ENCODE measurements at places on chromosomes 4 and X. TPM values are rescaled to one million over a fixed set of nuclear protein-coding genes. Genes with fewer than 3 reads are reported as not detected.
A peak's percentile ranks its signal among the peaks of the same experiment; 100 is the strongest.

- H3K27ac ChIP-seq, result peak overlapping the region; percentile 90
- H3K36me3 ChIP-seq, result no peaks in the 10 kb centered on the region
- peaks cover 56% of the 10 kb centered on the region for H3K4me1 ChIP-seq
- H3K4me3 ChIP-seq, result no peak overlapping the region
- no peak for DNase-seq
Observed at GRCh38 chrX:13008189-13008533, 33.3 kb downstream of the TMSB4X start.

The S100P gene
- 837 TPM for total RNA-seq

GRCh38 chr4:142727149-142727548, 119.0 kb downstream of the INPP4B start:
- no peak for DNase-seq
- no peak overlapping the region for H3K4me3 ChIP-seq
- H3K27me3 ChIP-seq, result no peaks in the 10 kb centered on the region
- H3K36me3 ChIP-seq, result no peaks in the 10 kb centered on the region
- no peaks in the 10 kb centered on the region for H3K4me1 ChIP-seq

The GAGE12H gene
- not detected for total RNA-seq

DNA sequence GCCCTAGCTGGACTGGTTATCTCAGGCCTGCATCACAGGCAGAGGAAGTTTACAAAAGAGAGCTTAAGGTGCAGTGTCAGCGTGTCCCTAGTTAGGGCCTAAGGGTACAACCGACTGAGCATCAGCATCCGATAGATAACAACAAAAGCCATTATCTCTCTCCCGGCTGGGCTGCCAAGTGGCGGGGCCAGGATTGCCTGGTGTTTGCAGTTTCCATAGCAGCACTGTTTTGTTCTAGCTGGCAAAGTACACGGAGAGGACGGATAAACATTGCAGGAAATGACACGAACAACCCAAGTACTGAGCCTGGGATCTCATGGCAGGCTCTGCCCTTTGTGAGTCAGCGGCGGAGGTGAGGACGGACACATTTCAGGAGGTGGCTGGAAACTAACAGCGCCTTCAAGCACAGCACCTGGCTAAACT, 104.7 kb upstream of the NOCT start:
- no peaks in the 10 kb centered on the region for H3K36me3 ChIP-seq
- H3K27me3 ChIP-seq, result no peaks in the 10 kb centered on the region
- peaks cover 27% of the 10 kb centered on the region for H3K4me1 ChIP-seq
- peak; percentile 79 for DNase-seq
- H3K4me3 ChIP-seq, result peak overlapping the region; percentile 41
- H3K27ac ChIP-seq, result peak overlapping the region; percentile 66

DNA sequence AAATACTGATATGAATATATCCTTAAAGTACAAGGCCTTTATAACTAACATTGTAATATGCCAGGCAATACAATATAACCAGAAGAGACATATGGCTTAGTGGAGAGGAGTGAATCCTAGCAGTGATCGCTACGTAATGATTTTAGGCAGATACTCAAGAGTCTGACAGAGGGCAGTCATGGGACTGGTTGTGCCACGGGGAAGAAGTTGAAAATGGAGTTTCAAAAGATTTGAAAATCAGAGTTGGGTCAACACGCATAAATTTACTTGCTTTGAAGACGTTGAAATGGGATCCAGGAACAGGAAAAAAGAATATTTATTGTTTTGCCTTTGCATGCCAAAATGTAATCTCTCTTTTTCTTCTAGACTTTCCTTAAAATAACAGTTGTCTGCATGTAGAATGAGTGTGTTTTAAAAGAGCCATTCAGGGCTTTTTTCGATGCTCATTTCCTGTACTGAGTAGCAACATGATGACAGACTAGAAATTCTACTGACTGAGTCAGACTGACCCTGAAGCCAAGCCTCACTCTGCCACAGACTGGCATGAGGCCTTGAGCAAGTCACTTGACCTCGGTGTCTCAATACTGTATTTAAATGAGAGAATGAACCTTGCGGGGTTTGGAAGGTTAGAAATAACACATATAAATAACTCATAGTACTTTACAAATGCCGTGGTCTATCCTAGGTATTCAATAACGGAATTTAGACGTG, 8.1 kb upstream of the SMS start:
- H3K4me1 ChIP-seq, result peaks cover 22% of the 10 kb centered on the region
- peak; percentile 34 for DNase-seq
- H3K36me3 ChIP-seq, result no peaks in the 10 kb centered on the region
- no peak overlapping the region for H3K4me3 ChIP-seq
- peak overlapping the region; percentile 91 for H3K27ac ChIP-seq

DNA sequence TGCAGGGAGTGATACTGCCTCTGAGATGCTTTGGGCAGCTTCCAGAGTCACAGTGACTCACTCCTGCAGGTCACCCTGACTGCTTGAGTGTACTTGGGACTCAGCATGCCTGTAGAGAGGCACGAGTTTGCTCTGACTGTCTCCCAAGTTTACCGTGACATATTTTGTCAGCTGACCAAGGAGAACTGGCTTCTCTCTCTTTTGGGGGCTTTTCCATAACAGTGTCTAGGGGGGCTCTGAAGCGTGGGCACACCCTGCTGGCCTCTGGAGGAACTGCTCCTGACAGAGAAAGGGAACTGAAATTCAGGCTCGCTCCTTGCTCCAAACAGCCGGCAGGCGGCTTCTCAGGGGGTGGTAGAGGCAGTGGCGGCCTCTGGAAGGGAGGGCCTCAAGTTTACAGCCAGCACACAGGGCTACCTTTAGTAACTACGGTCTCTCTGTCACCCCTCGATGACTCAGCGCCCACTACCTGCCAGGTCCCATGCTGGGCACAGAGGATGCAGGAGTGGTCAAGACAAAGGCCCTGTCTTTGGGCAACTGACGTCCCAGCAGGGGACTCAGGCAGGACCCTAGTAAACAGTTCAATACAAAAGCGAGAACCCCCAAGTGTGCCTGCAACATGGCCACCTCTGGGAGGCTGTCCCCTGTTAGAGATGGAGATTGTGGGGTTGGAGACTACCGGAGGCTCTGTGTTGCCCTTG, 17.8 kb downstream of the ZNF185 start:
- no peak overlapping the region for H3K4me3 ChIP-seq
- H3K4me1 ChIP-seq, result peaks cover 16% of the 10 kb centered on the region
- peak overlapping the region; percentile 56 for H3K27ac ChIP-seq

GRCh38 chr4:74947798-74948197, 14.9 kb downstream of the PARM1 start:
- DNase-seq, result no peak
- H3K27ac ChIP-seq, result no peak overlapping the region
- no peaks in the 10 kb centered on the region for H3K36me3 ChIP-seq

DNA sequence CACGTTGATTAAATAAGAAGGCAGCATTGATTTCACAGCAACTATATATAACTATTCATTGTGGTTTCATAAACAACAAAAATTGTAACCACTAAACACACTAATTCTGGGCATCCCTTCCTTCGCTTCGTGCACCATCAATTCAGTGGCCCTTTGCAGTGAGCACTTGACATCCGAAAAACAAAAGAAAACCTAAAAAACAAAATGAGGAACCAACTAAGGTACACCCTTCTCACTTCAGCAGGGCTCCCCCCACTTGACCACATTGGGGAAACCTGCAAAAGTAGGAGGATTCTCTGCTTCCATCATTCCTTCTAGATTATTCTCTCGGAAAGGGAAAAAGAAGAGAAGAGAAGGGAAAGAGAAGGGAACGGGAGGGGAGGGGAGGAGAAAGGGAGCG, 28.3 kb downstream of the NBDY start:
- H3K27ac ChIP-seq, result no peak overlapping the region
- H3K27me3 ChIP-seq, result no peaks in the 10 kb centered on the region
- H3K36me3 ChIP-seq, result no peaks in the 10 kb centered on the region
- H3K4me1 ChIP-seq, result no peaks in the 10 kb centered on the region
- H3K4me3 ChIP-seq, result no peak overlapping the region

DNA sequence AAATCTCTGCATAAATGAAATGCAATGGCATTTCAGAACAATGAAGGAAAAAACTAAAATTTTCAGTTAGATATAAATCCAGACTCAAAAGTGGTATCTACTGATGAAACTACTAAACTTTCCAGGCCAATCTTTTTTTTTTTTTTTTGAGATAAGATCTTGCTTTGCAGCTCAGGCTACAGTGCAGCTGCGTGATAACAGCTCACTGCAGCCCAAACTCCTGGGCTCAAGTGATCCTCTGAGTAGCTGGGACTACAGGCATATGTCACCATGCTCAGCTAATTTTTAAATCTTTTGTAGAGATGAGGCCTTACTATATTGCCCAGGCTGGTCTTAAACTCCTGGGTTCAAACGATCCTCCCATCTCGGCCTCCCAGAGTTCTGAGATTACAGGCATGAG, 1228.2 kb upstream of the ADGRL3 start:
- no peak for DNase-seq
- H3K4me3 ChIP-seq, result no peak overlapping the region

DNA sequence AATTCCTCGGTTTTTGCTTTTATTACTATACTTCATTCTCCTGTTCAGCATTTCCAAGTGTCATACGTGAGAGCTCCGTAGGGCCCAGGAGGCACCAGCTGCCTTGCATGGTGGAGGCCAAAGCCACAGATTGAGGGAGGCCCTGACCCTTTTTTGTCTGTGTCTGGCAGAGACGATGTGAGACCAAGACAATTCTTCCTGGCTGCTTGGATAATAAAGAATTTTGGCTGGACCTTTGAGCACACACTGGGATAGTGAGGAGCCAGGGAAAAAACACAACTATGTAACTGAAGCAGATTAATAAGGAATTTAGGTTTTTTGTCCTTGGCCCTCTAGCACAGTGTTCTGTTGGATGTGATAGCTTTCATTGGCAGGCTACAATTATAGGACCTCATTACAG, 161.0 kb downstream of the CPXCR1 start:
- no peak overlapping the region for H3K4me3 ChIP-seq
- no peak overlapping the region for H3K27ac ChIP-seq
- no peaks in the 10 kb centered on the region for H3K27me3 ChIP-seq
- H3K4me1 ChIP-seq, result no peaks in the 10 kb centered on the region
- DNase-seq, result no peak

GRCh38 chrX:153967536-153968224, 3.9 kb downstream of the HCFC1 start:
- H3K36me3 ChIP-seq, result no peaks in the 10 kb centered on the region
- H3K4me1 ChIP-seq, result no peaks in the 10 kb centered on the region
- no peak for DNase-seq
- H3K27me3 ChIP-seq, result no peaks in the 10 kb centered on the region
- H3K27ac ChIP-seq, result no peak overlapping the region

DNA sequence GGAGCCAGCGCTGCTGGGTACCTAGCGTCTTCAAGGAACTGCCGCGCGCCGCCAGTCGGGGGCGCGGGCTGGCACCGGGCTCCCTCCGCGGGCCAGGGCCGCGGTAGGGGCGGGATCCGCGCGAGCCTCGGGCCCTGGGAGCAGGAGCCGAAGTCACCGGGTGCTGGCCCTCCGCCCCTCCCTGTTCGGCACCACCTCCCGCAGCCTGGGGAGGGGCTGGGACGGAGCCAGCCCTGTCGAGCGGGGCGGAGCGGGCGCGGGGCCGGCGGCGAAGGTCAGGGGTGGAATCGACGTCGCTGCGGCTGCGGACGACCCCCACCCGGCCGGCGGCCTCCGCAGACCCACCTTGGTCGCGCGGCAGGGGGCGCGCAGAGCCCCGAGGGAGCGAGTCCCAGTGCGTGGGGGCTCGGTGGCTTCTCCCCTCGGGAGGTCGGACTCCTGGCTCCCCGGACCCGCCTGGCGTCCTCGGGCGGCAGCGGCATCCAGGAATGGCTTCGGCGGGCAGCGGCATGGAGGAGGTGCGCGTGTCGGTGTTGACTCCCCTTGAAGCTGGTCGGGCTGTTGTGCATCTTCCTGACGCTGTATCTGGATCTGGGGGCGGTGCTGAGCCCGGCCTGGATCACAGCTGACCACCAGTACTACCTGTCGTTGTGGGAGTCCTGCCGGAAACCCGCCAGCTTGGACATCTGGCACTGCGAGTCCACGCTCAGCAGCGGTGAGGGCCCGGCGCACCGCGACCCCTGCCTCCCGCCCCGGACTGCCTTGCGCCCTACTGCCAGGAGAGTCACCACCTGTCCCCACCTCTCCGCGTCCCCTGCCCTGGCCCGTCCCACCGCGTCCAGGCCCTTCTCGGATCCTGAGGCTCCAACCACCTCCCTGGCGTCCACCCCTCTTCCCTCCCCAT, 50.5 kb upstream of the FAM47C start:
- no peak overlapping the region for H3K4me3 ChIP-seq
- no peaks in the 10 kb centered on the region for H3K4me1 ChIP-seq
- H3K27ac ChIP-seq, result no peak overlapping the region
- no peaks in the 10 kb centered on the region for H3K27me3 ChIP-seq
